ENCODE measurements at places on chromosomes 3 and 15.

GRCh38 chr15:53831907-53832770, 72.7 kb upstream of the WDR72 start:
- DNase-seq: no peak

DNA sequence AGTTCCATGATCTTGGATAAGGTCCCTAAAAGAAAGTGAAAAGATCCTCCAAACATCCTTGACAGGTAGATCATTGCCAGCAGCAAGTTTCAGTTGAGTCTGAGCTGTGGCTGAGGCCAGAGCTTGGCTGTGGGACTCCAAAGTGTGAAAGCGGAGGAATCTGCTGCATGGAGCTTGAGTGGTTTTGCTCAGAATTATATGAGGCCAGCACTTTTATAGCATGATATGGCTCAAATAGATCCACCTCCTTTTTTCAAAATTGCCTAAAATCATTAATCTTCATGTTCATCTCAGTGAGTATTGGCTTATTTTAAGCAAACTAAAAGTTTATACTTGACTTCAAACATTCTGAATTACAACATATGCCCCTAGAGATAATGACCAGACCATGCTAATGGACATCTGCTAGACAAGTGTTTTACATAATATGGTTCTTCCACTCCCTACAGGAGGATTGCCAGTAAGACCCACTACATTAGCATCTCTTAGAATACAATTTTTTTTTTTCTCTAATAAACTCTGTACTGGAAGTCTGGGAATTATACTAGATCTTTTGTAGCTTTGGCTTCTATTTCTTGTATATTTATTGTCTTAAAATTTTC, 368.1 kb downstream of the ZPLD1 start:
- DNase-seq: no peak

DNA sequence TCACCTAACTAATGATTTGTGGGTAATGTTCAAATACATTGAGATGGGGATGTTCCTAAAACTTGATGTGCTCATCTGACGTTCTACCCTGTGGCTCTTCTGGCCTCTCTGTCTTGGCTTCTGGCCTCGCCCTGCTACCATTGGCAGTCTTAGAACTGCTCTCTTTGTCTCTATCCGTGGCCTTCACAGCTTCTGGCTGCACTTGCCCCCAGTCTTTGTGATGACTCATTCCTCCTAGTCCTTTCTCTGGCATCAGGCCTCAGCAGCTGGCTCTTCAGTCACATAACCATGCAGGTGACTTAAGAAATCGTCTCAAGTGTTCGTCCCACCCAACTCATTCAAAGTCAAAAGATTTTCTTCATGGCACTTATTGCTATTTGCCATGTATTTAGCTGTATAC, 188.1 kb downstream of the BBX start:
- no peak for DNase-seq

- no peak for DNase-seq
These were observed 47.9 kb downstream of the RGMA start for GRCh38 chr15:93041159-93041547.
